ENCODE measurements at places on chromosomes 1 and 21.
A peak's percentile ranks its signal among the peaks of the same experiment; 100 is the strongest.

DNA sequence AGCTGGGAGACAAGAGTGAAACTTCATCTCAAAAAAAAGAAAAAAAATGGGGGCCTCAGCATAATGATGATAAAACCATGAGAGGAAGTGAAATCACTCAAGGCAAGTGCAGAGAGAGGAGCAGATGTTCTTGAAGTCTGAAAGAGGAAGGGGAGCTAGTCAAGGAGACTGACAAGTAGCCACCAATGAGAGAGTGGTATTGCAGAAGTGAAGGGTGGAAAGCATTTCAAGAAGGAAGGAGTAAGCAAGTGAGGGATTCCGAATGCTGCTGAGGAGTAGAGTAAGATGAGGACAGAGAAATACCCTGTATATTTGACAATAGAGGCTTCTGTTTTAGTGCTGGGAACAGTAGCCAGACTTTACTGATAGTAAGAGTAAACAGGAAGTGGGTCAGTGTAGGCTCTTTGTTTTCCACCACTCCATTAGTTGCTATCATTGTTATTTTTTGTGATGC is 2.9 kb downstream of the TATDN3 start:
- DNase-seq: no peak

GRCh38 chr1:53485478-53486394 is 26.5 kb downstream of the DMRTB1 start:
- peak; percentile 85 for DNase-seq

DNA sequence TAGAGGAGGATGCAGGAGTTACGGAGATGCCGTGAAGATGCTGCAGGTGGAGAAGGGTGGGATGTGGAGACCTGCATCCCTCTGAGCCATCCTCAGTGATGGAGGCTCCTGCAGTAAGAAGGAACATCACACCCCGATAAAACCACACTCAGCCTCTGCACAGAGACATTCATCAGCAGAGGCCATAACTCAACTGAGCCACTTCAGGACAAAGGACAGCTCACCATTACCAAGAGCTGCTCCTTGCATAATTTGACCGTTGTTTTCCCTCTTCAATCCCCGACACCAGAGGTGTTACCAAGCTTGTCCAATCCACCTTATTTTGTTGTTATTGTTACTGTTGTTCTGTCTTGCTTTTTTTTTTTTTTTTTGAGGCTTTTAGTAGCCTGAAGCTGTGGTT is 543.9 kb downstream of the AJAP1 start:
- DNase-seq: no peak

- DNase-seq: no peak
Observed at GRCh38 chr1:119771016-119771415, 2.3 kb upstream of the HMGCS2 start.

GRCh38 chr1:160651433-160652064 is 4.7 kb upstream of the SLAMF1 start:
- DNase-seq: no peak

GRCh38 chr1:153832293-153832692 is 57.1 kb downstream of the SLC27A3 start:
- no peak for DNase-seq

DNA sequence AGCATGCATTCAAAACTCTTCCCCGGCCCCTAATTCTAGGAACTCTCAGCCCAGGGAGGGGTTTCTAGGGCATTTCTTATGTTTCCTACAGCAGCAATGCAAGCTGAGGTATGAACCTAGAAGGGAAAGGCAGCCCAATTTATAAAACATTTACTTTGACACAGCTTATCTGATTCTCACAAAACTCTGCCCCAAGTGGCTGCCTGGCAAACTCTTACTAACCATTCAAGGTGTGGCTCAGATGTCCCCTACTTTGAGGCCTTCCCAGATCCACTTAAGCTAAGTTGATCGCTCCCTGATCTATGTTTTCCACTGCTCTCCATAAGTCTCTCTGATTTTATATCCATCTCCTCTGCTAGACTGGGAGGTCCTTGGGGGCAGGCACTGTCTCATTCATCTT is 35.4 kb downstream of the AK2 start:
- DNase-seq: no peak

GRCh38 chr1:39422614-39423013 is 68.8 kb upstream of the BMP8A start:
- DNase-seq: no peak

- DNase-seq: no peak
Observed at GRCh38 chr1:212161231-212161781, 123.9 kb upstream of the PPP2R5A start.

DNA sequence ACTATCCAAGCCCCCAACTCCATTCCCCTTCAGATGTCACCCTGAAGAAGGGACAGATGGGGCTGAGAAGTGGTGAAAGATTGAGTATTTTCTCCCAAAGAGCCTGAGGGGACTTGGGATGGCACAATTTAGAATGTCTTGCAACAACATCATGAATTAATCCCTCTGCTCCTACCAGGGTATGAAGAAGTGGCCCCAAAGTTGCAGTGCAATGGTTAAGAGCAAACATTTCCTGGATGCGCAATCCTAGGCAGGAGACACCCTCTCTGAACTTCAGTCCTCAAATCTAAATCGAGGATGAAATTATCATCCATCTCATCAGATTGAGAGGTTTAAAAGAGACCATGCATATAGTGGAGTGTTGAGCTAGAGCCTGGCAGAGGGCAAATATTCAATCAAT is 28.6 kb upstream of the CITED4 start:
- DNase-seq: no peak

DNA sequence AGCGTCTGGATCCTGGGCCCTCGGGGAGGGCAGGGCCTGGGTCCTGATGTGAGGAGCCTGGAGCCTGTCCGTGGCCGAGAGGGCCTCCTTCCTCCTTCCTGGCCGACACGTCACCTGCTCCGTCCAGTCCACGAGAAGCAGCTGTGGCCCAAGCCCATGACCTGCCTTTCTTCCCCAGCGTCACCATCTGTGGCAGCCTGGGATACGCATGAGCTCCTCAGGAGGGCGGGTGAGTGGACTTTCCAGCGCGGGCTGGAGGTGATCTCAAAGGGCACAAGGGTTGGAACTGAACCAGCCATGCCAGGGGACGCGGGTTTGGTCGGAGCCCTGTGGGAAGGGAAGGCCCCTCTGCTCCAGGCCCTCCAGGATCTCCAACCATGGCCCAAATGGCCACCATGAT is 90.4 kb downstream of the DHRS3 start:
- no peak for DNase-seq

- DNase-seq: no peak
Observed at GRCh38 chr1:59691261-59691660, 123.5 kb upstream of the HOOK1 start.
